Frontal cortex (tissue), 4 donors: ENCODE measurements at places on chromosomes 11 and 22.

- DNase-seq: no peak
These were observed 218.7 kb upstream of the MTNR1B start for GRCh38 chr11:92750794-92751193.

GRCh38 chr22:25970374-25970911 lies 198.8 kb upstream of the SEZ6L start:
- no peak for DNase-seq

- no peak for DNase-seq
These were observed 21.5 kb downstream of the PICALM start for GRCh38 chr11:86047275-86047991.

DNA sequence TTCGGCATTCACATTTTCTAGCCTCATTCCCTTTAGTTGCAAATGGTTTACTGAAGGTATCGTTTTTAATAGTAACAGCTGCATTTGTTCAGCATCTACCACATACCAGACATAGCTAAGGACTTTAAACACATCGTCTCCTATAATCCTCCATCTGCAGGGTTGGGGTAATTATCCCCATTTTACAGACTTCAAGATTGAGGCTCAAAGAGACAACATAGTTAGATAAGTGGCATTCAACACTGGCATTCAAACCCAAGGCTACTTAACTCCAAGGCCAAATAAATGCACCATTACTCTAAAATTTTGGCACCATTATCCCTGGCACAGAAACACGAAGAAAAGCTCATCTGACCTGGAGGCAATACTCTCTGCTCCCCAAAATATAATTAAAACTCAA lies 28.5 kb downstream of the SMCO4 start:
- no peak for DNase-seq

GRCh38 chr22:28243539-28243938 lies 324.5 kb upstream of the PITPNB start:
- DNase-seq: no peak
